Activated CD4-positive, alpha-beta T cell treated with anti-CD3 and anti-CD28 coated beads, Interleukin-2, Interleukin-6, amounts not matched to agents 100 ng/mL and 50 ng/mL, durations not matched to agents 16 hours and 8 hours (primary cell): ENCODE measurements at places on chromosomes 11 and 22.
A peak's percentile ranks its signal among the peaks of the same experiment; 100 is the strongest.

- no peak for DNase-seq
Measured at GRCh38 chr22:45537734-45538181, 35.1 kb downstream of the FBLN1 start.

DNA sequence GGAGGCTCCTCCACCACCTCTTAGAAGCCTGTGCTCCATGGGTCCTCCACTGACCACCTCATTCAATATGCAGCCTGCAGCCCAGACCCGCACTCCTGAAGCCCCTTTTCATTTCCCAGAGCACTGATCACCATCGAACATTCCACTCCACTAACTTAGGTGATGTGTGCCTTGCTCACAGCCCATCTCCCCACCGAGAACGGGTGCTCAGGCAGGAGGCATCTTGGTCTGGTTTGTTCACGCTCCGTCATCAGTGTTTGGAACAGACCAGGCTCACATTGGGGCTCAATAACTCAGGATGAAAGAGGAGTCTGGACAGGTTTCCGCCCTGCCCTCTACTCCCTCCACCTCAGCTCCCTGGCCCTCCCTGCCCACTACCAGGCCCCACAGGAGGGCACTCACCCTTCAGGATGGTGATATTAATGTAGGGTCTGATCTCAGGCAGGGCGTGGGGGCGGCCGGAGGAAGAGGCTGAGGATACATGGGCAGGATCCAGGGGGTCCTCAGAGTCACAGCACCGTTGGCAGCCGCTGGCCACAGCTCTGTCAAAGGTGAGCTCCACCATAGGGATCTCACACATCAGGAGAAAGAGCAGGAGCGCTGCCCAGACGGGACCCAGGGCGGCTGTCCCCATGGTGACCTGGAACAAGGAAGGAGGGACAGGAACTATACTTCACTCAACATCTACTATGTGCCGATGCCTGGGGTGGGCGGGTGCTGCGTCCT lies 3.1 kb downstream of the C1QTNF6 start:
- no peak for DNase-seq

DNA sequence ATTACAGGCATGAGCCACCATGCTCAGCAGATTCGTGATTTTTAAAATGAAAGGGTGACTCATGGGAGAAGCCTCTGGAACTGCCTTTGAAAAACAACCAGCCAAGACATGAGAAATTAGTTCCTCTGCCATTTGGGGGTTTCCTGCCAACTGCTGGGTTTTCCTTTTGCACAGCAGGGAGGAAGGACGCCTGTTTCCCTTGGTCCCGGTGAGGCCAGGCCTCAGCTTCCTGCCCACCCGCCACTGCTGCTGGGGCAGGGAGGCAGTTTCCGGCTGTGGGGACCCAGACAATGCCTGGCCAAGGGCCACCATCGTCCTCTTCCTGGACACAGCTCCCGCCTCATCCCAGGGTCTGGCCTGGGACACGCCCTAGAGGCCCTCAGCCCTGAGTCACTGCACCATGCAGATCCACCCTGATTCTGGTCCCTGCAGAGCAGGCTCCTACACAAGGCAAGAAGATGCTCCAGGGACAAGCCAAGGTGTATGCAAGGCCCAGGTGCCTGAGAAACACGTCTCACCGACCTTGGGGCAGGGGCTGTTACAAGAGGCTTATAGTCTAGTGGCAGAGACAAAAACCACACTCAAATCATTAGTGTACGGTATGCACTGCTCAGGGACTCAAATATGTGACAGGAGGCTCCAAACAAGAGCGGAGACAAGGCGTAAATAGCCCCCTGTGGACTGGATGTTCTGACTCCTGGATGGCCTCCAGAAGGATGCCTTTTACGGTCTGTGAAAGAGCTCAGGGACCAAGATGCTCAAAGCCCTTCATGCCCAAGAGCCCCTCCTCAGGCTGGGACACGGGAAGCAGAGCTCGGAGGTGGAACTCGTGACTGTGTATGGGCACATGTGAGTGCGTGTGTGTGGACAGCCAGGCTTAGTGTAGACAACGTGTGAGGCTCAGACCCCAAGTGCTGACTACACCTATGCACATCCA lies 10.0 kb downstream of the PPM1F start:
- peak; percentile 50 for DNase-seq

GRCh38 chr11:40998920-40999319 lies 460.5 kb downstream of the LRRC4C start:
- no peak for DNase-seq

- DNase-seq = no peak
Measured at GRCh38 chr22:20646415-20646814, 127.5 kb upstream of the SERPIND1 start.

GRCh38 chr11:116853461-116854073 lies 16.1 kb upstream of the APOA1 start:
- peak; percentile 94 for DNase-seq

- peak; percentile 79 for DNase-seq
Measured at GRCh38 chr11:60193687-60194433, 11.0 kb upstream of the MS4A6A start.

DNA sequence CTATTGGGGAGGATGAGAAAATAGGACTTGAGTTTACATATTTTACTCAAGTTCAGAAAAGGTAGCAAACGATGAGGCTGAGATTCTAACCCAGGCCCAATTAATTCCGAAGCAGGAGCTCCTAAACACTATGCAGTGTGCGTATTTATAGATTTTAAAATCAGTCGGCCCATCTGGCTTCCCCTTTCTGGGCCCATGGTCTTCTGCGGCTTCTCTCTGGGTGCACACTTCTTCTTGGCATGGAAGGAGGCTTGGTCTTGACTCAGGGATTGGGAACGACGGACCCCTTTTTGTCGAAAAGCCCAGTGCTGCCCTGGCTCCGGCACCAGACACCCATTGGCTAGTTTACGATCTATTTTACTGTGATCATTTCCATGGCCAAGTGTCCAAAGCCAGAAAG lies 1433.8 kb downstream of the BRD1 start:
- DNase-seq = no peak

- no peak for DNase-seq
Measured at GRCh38 chr11:67780056-67780455, 105.6 kb upstream of the ALDH3B2 start.

GRCh38 chr11:120021391-120021953 lies 116.4 kb downstream of the TRIM29 start:
- DNase-seq = no peak

- peak; percentile 72 for DNase-seq
Measured at GRCh38 chr11:88174709-88175568, at the start of gene RAB38. Gene RAB38, minus strand, starts transcription at chr11:88175443. Its CDS starts 59 bp downstream, at chr11:88175384.

DNA sequence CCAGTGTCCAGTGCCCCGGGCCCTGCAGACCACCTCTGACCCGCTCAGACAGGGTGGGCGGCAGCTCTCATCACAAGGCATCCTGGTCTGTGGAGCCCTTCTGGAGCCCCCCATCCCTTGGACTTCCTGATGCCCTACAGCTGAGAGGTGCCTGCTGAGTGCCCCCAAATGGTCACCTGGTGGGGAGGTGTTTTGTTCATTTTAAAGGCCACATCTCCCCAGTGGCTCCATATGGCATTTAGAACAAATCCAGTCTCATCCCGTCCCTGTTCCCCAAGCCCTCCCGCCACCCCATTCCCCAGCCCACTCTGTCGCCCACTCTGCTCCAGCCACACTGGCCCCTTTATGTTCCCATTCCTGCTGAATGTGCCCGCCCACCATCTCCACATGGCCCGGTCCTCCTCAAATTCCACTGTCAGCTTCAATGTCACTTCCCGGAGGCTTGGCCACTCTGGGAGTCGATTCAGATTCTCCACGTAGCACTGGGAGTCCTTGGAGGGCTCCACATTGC lies 32.8 kb downstream of the OSBPL5 start:
- no peak for DNase-seq

- peak; percentile 31 for DNase-seq
Measured at GRCh38 chr11:117316197-117316961, at the start of gene BACE1. Gene BACE1, minus strand, starts transcription at chr11:117316256. Its CDS starts 461 bp downstream, at chr11:117315795.

- no peak for DNase-seq
Measured at GRCh38 chr11:23679041-23679440, 817.8 kb upstream of the LUZP2 start.

- no peak for DNase-seq
Measured at GRCh38 chr11:854601-855329, 12.1 kb downstream of the TSPAN4 start.

GRCh38 chr11:10629411-10630002 lies 61.0 kb upstream of the LYVE1 start:
- DNase-seq = no peak

- DNase-seq = no peak
Measured at GRCh38 chr11:103676413-103676812, 360.0 kb upstream of the DDI1 start.

DNA sequence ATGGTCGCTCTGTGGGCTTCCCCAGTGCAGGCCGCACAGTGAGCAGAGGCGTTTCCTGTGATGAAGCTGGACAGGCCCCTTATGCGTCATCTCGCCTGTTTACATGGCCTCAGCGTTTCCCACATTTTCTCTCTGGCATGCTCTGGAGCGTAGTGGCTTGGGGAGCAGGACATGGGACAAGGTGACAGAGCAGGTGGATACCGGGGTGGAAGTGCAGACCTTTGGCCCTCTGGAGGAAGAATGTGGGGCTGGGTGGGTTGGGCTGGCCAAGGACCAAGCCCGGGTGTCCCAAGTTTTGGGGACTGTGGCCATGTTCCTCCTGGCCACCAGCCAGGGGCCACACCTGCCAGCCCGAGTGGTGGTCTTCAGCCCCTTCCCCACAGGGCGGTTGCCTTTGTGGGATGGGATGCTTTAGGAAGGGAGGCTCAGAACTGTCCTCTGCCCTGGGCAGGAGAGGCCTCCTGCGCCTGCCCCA lies 446.6 kb downstream of the TBC1D22A start:
- no peak for DNase-seq

- DNase-seq = no peak
Measured at GRCh38 chr11:103961010-103961409, 75.4 kb upstream of the DDI1 start.

DNA sequence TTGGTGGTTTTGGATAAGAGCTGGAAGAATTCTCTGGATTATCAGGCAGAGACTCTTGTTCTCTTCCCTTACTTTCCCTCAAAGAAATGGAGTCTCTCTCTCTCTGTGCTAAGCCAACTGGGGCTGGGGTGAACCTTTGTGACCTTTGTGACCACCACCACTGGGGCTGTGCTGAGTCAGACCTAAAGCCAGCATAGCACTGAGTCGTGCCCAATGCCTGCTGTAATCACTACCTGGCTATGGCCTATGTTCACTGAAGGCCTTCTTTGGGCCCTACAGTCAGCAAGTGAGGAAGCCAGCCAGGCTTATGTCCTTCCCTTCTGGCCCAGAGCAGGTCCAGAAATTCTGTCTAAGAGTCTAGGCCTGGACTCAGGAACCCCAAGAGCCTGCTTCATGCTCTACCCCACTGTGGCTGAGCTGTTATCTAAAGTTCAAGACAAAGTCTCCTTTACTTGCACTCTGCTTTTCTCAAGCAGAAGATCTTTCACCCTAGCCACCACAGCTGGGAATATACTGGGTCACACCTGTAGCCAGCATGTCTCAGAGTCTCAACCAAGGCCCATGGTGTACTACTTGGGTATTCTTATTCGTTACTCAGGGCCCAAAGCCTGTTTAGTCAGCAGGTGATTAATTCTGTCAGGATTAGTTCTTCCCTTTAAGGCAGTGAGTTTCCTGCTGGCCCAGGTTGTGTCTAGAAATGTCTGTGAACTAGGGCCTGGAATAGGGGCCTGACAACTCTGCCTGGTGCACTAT lies 86.0 kb downstream of the EHF start:
- no peak for DNase-seq

GRCh38 chr22:29325785-29326315 lies 10.4 kb upstream of the RASL10A start:
- no peak for DNase-seq

- no peak for DNase-seq
Measured at GRCh38 chr11:126564566-126564965, 209.1 kb downstream of the ST3GAL4 start.

- DNase-seq = peak; percentile 81
Measured at GRCh38 chr11:108733479-108734116, 68.7 kb downstream of the DDX10 start.

- DNase-seq = no peak
Measured at GRCh38 chr11:68325183-68325906, 13.0 kb downstream of the LRP5 start.

GRCh38 chr22:20740222-20740951 lies 33.5 kb upstream of the SERPIND1 start:
- no peak for DNase-seq

DNA sequence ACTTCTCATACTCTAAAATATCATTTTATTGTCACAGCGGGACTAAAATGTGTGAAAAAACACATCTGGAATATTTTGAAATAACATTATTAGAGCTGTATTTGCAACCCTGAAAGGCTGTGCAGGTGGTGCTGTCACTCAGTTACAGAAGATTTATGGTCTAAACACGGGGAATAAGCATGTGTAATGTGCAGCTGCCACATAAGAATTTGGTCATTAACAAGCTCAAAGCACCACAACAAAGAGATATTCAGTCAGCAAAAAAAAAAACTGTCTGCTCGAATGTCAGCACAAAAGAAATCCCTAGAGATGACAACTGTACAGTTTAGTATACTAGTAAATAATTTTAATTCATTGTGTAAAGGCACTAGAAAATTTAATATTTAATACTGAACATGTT lies 31.3 kb downstream of the TMEM123 start:
- no peak for DNase-seq

GRCh38 chr11:132639403-132639802 lies 892.9 kb downstream of the OPCML start:
- no peak for DNase-seq

DNA sequence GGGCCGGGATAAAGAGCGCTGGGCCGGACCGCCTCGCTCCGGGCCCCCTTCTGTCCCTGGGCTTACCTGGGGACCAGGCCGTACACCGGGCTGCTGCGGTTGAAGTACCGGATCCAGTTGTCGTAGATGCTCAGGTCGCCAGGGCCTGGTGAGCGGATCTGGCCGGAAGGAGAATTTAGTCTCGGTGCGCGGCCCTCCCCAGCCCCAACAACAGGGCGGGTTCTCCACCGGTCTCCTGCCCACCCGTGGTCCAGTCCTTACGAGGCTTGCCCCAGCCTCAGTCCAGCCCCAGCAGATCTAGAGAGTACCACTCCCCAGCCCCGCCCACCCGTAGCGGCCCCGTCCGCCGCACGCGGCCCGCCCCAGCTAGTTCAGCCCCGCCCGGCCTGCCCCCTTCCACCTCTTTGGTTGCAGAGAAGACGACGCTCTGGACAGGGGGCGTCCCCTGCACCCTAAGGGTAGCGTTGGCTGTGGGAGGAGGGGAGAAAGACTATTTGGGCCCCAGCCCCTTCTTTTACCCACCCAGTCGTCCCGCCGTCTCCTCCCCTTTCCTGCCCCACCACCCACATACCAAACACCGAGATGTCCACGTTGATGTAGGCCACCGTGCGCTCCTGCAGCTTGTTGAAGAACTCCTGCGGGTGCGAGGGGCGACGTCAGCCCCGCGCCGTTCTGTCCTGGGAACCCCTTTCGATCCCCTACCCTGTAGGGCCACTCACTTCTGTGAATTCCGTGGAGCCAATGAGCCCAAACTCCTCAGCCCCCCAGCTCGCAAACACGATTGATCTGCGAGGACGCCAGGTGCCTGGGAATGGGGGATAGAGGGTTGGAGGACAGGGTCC lies 6.8 kb downstream of the SAC3D1 start:
- DNase-seq = no peak

- DNase-seq = no peak
Measured at GRCh38 chr22:32177221-32177765, 18.2 kb upstream of the C22orf42 start.
